ENCODE measurements at places on chromosomes 5 and 9. TPM values are rescaled to one million over a fixed set of nuclear protein-coding genes. Genes with fewer than 3 reads are reported as not detected.

The FRMPD1 gene
- not detected for total RNA-seq

The ZNF300 gene
- total RNA-seq = 1.1 TPM

DNA sequence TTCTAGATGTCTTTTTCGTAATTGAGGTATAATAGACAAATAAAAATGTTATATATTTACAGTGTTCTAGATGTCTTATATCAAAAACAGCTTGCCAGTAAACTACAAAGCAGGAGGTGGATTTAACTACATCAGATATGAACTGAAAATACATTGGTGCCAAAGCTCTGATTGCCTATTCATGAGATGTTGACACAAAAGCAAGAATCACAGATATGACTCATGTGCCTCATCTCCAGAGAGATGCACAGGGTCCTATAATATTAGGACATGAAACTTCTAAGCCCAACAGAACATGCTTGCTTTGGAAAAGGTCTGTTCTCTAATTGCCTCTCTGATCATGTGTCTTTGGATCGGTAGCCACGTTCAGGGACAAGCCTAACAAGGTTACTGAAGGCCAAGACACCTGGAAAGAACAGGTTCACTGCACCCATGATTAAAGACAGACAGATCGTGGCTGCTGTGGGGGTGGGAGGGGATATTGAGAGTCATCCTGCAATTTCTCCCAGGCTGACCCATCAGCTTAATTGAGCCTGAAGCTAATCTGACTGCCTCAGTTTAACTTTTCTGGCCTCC, 16.8 kb downstream of the ABCA1 start:
- no peak overlapping the region for H3K27ac ChIP-seq
- no peak overlapping the region for H3K4me3 ChIP-seq
- H3K27me3 ChIP-seq = peaks cover 5% of the 10 kb centered on the region
- H3K4me1 ChIP-seq = peaks cover 12% of the 10 kb centered on the region
- no peaks in the 10 kb centered on the region for H3K36me3 ChIP-seq

DNA sequence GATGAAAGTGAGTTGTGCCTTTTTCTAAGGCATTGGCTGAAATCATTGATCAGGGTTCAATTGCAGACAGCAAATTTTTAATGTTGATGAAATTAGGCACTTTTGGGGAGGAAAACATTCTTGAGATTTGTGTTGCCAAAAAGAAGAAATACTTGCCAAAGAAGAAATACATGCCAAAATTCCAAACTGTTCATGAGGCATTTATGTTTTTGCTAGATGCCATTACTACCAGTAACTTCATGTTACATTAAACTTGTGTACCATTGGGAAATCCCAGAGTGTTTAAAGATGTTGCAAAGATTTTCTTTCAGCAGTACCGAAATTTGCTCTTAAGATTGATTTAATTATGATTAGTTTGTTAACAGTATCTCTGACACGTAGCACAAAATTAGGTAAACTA, 7.0 kb downstream of the XRCC4 start:
- peaks cover 1% of the 10 kb centered on the region for H3K36me3 ChIP-seq
- no peaks in the 10 kb centered on the region for H3K27me3 ChIP-seq
- H3K4me3 ChIP-seq = no peak overlapping the region
- DNase-seq = no peak
- no peaks in the 10 kb centered on the region for H3K4me1 ChIP-seq
- H3K27ac ChIP-seq = no peak overlapping the region

DNA sequence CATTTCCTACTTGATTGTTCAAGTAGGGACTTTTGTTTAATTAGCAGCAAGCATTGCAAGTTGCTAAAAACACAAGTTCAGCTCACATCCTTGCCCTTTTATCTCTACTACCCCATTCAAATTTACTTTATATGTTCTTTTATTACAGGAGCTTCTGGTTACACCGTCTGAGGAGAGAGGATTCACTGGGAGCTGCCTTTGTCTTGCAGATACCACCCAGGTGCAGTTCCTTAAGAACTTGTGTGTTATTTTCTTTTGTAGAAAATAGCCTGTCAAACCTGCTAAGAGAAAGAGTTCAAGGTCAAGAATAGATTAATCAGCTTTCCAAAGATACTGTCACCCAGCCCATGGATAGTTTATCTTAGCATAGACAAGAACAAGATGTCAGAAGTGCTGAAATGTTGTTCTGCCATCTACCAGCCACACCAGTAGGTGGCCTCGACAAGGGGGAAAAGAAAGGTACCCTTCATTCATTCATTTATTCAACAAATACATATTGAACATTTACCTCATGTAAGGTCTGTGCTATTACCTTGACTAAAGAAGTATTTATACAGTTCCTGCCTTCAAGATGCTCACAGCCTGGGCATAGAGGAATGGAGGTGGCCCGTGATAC, 750.3 kb downstream of the MAT2B start:
- no peaks in the 10 kb centered on the region for H3K36me3 ChIP-seq
- DNase-seq = no peak
- H3K27ac ChIP-seq = no peak overlapping the region
- H3K4me1 ChIP-seq = no peaks in the 10 kb centered on the region
- no peak overlapping the region for H3K4me3 ChIP-seq

GRCh38 chr5:14208071-14209021, 65.2 kb downstream of the TRIO start:
- no peak overlapping the region for H3K4me3 ChIP-seq
- DNase-seq = no peak
- H3K27ac ChIP-seq = no peak overlapping the region
- peaks cover 14% of the 10 kb centered on the region for H3K27me3 ChIP-seq

- H3K36me3 ChIP-seq = no peaks in the 10 kb centered on the region
- H3K27ac ChIP-seq = no peak overlapping the region
- H3K4me1 ChIP-seq = no peaks in the 10 kb centered on the region
- no peak for DNase-seq
- no peak overlapping the region for H3K4me3 ChIP-seq
Observed at GRCh38 chr9:23739753-23740152, 86.3 kb downstream of the ELAVL2 start.

The NDST1 gene
- 3.3 TPM for total RNA-seq

The RPS14 gene
- 3,542 TPM for total RNA-seq

Measured in activated CD8-positive, alpha-beta T cell treated with anti-CD3 and anti-CD28 coated beads for 36 hours (primary cell).